EH (cell line): ENCODE measurements at places on chromosomes 5 and 9.

- DNase-seq = no peak
These were observed 15.4 kb downstream of the IL9 start for GRCh38 chr5:135880278-135880677.

- peak; percentile 27 for DNase-seq
These were observed 60.7 kb downstream of the APTX start for GRCh38 chr9:32940740-32941139.

- no peak for DNase-seq
These were observed 62.5 kb downstream of the RASGRF2 start for GRCh38 chr5:81022688-81023084.

GRCh38 chr9:134687556-134687955 is 46.0 kb downstream of the COL5A1 start:
- DNase-seq = no peak

DNA sequence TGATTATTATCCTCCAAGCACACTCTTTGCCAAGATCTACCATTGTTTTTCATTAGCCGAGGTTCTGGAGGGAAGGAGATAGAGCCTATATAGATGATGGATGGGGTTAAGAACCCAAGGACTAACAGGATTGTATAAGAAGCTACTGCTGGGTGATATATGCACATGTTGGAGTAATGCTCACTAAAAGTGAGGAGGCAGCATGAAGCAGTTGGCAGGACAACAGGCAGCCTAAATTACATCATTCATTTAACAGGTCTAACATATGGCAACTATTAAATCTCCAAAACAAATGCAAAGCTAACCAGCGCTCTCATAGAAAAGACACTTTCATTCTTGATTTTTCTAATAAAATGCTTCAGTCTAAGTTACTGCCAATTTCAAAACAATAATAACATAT is 293.2 kb downstream of the EPB41L4A start:
- peak; percentile 37 for DNase-seq

DNA sequence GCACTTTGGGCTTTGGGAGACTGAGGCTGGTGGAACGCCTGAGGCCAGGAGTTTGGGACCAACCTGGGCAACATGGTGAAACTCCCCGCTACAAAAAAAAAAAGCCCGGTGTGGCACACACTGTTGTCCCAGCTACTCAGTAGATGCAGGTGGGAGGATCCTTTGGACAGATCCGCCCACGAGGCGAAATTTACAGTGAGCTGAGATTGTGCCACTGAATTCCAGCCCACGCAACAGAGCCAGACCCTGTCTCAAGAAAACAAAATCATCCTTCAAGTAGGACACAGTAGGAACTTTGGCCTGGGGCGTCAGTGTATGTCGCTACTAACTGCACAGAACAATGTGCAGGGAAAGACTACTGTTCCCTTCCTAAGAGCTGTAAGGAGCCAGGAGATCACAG is 4.8 kb downstream of the RPS14 start:
- DNase-seq = no peak

- DNase-seq = peak; percentile 32
These were observed 16.4 kb downstream of the RAD23B start for GRCh38 chr9:107299437-107299836.

GRCh38 chr5:38078161-38078560 is 180.2 kb upstream of the EGFLAM start:
- peak; percentile 37 for DNase-seq

GRCh38 chr9:30591461-30591860 is 1793.0 kb upstream of the ACO1 start:
- DNase-seq = no peak

GRCh38 chr5:156386976-156387375 is 60.0 kb downstream of the SGCD start:
- no peak for DNase-seq
